ENCODE measurements at places on chromosomes 12 and 14.

- DNase-seq, result peak; percentile 23
Measured at GRCh38 chr12:131194166-131194565, 240.5 kb downstream of the ADGRD1 start.

DNA sequence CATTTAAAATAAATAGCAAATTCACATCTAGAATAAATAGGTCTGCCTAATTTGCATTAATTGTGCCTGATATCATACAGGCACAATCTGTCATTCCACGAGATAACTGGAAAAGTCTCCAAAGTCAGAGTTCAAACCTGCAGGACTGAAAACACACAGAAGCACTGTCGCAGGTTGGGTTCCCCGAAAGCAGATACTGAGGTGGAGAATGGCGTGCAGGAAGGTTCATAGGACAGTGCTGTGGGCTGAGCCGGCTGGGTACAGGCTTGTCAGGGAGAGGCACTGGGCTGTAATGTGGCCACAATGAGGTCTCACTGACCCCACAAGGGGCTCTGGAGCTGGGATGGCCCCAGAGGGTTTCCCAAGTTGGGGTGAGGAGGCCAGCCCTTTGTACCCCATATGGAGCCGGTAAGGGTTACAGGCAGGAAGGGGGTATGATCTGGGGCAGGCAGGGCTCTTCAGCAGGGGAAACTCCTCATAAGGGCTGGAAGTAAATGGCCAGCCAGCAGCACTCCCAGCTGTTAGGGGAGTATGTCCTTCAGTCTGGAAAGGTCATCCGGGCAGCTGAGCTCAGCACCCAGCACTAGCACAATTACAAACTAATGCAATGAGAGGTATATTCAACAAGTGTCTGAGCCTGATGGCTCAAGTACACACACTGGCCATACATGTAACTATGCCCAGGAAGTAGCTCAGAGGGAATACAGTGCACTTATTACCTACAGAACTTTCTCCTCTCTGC, 68.5 kb downstream of the NT5DC3 start:
- DNase-seq, result no peak

- no peak for DNase-seq
Measured at GRCh38 chr12:3596703-3597415, 105.9 kb downstream of the PRMT8 start.

- no peak for DNase-seq
Measured at GRCh38 chr12:117994551-117995438, 21.7 kb upstream of the RFC5 start.

DNA sequence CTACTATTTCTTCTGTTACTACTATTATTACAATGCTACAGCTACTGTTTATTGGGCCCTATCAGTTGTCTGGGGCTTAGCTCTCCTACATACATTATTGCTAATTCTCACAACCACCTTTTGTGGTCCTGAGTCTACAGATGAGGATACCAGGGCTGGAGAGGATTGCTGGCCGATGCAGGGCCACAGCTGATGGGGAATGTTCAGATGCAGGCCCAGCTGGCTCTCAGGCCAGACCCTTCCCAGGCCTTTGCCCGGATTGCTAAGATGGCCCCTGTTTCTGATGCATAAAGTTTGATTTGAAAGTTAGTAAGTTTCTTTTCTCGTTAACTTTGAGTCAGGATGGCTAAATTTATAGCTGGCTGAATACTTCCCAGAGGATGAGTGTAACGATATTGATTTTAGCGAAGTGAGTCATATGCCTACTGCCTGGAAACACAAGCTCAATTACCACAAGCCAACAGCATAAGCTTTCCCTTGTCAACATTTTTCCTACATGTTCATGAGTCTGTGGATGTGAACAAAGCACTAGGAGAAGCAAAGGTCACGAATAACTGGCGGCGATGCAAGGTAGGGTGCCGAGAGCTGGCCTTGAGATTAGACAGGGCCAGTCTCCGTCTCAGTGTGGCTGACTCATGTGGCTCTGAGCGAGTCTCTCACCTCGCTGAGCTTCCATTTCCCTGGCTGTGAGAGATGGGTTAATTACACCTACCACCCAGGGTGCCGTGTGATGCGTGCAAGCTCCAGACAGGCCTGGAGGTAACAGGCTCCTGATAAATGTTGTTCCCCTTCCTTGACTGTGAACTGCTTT, 111.0 kb downstream of the BEGAIN start:
- DNase-seq, result no peak

DNA sequence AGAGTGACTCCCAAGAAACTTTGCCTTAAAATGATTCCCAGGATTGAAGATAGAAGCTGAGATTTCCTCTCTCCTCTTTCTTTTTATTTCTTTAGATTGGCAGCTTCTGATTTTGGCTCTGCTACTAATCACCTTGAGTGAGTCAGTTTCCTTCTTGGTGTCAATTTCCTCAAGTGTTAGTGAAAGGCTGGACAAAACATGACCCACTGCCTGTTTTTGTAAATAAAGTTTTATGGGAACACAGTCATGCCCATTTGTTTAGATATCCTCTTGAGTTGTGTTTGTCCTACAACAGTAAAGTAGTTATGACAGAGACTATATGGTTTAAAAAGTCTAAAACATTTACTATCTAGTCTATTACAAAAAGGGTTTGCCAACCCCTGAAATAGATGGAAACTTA, 227.2 kb upstream of the TBX3 start:
- no peak for DNase-seq

GRCh38 chr14:28407031-28407825, 359.4 kb upstream of the FOXG1 start:
- DNase-seq, result no peak

DNA sequence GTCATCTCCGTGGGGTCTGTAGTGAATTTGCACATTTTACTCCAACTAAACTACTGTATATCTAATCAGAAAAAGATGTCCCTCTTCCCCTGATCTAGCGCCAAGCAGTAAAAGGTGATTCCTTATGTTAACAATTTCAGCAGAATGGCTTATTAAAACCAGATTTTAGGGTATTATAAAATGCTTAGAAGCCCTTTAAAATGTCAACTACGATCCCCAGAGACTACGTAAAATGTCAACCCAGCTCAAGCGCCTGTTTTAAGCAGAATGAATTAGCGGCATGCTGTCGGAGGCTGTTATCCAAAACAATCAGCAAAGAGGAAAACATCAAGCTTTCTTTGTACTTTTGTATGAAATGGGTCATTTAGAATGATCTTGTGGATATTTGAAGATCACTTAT, 408.9 kb downstream of the SOX5 start:
- no peak for DNase-seq

GRCh38 chr14:75960231-75960630, 21.6 kb downstream of the TGFB3 start:
- DNase-seq, result no peak

DNA sequence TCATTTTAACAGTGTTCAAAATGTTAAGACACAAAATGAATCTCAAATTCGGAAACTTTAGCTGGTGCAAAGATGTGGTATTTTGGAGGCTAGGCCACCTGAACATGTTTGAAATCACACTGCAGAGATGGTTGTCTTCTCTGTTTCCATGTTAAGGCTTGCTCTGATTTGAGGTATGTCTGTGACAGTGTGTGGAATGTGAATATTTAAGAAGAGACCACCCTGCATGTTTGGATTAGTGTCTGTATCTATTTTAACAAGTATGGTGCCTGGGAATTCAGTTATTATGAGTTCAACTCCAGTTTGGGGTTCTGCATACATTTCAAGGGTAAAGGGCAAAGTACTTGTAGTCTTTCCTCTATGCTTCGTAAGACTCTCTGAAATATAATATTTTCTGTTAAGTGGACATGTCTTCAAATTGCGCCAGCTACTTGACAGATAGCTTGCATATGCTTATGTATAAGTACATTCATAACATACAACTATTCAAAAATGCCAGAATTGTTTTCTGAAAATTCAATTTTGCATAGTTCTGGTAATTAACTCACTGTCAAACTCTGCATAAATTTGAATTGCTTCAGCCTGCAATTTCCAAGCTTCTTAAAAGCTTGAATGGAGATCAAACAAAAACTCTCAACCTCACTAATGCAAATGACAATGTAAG, 424.0 kb downstream of the ADAMTS20 start:
- DNase-seq, result no peak

GRCh38 chr12:62191491-62192179, 68.6 kb upstream of the USP15 start:
- peak; percentile 21 for DNase-seq

- no peak for DNase-seq
Measured at GRCh38 chr14:32900547-32900946, 38.1 kb upstream of the NPAS3 start.

DNA sequence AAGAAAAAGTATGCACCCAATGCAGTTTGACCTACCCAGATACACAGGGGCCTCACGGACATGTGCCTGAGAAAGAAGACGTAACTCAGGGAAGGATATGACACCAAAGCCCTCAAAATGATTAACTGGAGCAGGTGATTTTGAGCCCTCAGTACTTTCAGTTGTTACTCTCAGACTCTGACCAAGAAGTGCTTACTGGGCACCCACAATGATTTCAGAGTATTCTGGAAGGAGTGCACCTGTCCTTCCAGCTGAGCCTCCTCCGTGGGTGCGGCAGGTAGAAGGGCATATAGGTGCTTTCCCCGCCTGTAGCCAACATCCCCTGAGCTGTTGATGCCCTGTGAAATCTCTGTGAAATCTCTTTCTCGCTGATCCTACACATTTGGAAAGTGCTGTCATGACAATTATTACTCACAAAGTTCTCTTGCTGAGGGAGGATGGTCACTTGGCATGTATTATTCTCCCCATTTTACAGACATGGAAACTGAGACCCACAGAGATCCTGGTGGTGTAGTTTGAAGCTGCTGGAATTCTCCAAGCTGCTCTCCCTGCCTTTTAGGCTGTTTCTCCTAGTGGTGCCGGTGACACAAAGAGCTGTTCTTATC, 154.3 kb upstream of the CCND2 start:
- no peak for DNase-seq

GRCh38 chr14:91835920-91836843, 31.2 kb downstream of the TC2N start:
- DNase-seq, result peak; percentile 93

GRCh38 chr12:77045183-77045582, 20.2 kb downstream of the E2F7 start:
- DNase-seq, result no peak

DNA sequence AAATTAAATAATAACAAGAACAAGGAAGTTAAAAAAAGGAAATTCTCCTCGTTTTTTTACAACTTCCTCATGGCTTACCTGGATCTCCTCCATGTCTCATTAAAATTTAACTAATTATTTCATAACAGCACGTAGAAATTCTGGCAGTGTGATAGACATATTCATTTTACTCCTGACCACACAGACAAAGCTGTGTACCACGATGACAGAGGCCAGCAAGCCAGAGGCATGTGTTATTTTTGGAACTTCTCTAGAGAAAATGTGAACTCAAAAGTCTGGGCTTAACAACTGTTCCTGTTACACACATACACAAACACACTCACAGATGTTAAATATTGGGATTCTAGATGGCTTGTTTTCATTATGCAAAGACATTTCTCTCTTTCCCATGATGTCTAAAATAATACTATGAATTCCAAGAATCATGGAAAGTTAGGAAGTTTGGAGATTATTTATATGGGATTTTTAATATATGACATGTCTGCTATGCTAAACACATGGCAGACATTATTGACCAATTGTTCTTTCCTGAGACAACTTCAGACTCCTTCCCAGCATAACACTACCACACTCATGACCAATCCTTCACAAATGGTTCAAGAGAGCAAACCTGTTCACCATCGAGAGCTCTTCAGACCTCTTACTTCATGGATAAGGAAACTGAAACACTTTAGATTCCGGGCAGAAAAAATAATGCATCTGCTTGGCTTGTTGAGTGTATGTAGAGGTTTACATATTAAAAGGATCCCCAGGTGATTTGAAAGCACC, 158.7 kb downstream of the DACT1 start:
- DNase-seq, result no peak

GRCh38 chr12:7344833-7345606, 41.1 kb downstream of the ACSM4 start:
- no peak for DNase-seq

- DNase-seq, result no peak
Measured at GRCh38 chr12:116184763-116185162, 92.7 kb downstream of the MED13L start.

GRCh38 chr12:13161172-13161571, 35.4 kb upstream of the EMP1 start:
- DNase-seq, result no peak

GRCh38 chr14:95164506-95164905, 7.2 kb upstream of the DICER1 start:
- DNase-seq, result no peak

DNA sequence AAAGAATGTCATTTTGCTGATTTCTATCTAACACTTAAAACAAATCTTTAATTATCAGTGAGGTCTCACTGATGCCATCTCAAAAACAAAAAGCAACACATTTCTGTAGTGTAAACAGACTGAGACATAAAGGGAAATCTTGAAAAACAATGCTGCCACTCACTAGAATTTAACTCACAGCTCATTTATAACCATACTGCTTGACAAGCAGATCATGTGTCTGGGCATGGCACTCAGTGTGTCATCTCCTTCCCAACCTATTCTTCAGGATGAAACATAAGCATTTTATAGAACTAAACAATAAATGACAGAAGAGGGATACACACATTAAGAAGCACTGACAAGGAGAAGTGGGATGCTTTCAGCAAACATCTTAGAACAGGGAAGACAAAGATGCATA, 22.4 kb downstream of the ATF7 start:
- DNase-seq, result no peak

- no peak for DNase-seq
Measured at GRCh38 chr14:52399921-52400595, 85.9 kb downstream of the PTGER2 start.

DNA sequence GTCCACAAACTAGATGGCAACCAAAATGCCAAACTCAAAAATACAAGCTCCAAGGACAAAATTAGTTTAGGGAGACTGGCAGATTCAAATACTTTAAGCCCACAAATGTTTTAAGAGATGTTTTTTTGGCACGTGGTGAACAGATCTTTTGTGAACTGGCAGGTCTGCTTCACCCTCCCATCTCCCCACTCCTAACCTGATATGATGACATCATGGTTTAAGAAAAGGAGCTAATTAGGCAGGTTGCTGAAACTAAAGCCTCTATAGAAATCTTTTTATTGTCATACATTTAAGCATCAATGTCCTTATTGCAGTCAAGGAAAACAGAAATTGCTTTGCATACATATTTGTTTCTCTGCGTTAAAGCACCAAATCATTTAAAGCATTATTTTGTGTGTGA, 5.8 kb downstream of the LRIG3 start:
- DNase-seq, result no peak

DNA sequence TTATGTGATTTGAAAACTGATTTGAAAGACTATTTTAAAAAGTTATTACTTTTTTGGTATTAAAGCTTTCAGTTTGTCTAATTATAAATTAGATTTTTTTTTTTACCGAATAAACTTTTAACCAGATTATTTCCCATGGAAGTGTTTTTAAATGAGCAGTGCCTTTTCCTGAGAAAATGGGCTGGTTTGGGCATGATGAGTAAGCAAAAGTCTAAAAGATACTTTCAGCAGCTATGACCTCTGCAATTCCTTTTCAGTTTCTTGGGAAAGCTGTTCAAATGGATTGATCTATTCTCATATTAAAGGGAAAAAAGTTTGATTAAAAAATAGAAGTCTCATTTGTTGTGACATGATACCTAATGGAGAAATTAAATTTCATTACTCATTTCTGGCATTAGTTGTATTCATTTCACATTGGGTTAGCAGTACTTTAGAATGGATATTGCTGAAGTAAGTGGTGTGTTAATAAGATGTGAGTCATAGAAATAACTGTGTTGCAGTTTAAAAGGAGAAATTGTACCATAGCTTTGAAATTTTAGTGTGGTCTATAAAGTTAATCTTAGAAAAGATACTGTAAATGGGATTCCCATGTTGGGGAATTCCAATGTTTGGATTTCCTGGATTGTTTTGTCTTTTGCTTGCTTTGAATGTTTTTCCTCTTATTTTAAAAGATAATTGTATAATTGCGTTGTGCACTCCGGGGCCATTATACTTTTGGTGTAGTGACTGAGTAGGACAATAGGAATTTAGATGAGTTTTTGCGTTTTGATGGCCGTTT, 21.0 kb downstream of the KTN1 start:
- DNase-seq, result no peak
